ENCODE measurements at places on chromosomes 4 and X.

GRCh38 chr4:23423540-23423939, 466.3 kb downstream of the PPARGC1A start:
- no peak for DNase-seq

DNA sequence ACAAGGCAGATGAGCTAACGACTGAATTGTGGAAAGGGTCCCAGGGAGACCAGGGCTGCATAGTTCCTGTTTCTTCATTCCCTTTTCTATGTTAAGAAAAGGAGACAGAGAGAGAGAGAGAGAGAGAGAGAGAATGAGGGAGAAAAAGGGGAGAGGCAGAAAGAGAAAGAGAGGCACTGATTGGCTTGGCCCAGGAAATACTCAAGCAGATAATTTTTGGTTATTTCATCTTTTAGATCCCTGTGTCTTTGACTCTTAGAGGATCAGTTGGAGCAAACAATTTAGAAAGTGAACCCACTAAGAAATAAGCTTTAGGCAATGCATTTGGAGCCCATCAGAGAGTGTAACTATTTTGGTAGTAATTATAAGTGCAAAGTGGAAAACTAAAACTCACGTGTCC, 103.4 kb downstream of the CEP44 start:
- no peak for DNase-seq

DNA sequence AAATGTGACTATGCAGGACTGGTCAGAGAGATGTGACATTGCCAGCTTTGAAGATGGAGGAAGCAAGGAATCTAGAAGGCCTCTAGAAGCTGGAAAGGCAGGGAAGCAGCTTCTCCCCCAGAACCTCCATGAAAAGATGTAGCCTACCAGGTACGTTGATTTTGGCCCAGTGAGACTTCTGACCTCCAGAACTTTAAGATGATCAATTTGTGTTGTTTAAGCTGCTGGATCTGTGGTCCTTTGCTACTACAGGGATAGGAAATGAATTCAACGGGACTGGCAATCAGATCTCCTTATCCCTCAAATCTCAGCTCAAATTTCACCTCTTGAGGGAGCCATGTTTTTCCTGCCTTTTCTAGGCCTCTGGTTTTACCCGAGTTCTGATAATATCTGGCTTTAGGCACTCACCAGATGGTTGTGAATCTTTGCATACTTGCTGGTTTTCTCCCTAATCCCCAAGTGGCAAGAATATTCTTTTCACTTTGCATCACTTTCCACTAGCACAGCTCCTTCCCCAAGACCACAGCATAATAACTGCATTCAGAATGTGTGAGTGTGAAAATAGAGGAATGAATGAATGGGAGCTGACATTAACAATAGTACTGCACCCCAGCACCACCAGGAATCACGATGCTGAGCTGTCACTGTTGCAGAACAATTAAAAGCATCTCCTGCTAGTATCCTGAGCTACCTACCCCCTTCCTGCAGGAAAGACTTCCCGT, 25.5 kb upstream of the TMSB4X start:
- peak; percentile 86 for DNase-seq

DNA sequence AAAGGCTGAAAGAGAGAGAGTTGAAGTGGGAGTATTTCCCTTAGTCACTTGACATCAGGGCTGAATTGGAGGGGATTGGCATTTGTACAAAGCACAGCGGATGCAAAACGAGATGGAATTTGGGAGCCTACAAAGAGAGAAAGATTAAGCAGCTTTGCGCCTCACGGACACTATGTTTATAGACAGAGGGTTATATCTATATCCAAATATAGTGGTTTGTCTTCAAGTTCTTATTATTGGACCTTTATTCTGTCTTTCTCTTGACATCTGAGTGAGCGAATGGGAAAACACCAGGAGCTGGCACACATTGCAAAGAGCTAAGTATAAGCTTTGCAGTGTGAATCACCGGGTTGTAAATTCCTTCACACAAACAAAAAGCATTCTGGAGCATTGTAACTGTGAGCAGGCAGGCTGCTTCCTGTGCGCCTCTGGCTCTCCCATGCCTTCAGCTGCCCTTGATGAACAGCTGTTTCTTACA, 500.2 kb downstream of the STIM2 start:
- DNase-seq = peak; percentile 34

GRCh38 chrX:151722241-151722846, 6.5 kb downstream of the FATE1 start:
- peak; percentile 32 for DNase-seq

- no peak for DNase-seq
Observed at GRCh38 chr4:14379183-14379582, 623.1 kb upstream of the CPEB2 start.

DNA sequence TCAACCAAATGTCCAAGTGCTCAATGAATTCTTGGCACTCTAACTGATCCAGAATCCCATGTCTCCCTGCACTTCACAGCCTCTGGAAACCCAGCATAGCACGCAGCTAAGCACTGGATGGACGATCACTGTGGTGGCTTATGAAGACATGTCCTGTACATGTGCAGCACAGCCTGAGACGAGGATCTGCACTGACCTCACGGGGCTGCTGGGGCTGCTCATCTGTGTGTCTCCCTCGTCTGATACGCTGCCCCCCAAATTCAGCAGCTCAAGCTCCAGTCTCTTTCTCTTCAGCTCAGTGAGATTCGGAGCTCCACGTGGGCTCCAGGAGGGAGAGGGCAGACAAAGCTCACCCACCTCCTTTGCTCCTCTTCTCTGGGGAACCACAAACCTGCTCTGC, 126.9 kb downstream of the CPZ start:
- DNase-seq = no peak

- DNase-seq = no peak
Observed at GRCh38 chr4:90542216-90542615, 415.0 kb downstream of the CCSER1 start.

DNA sequence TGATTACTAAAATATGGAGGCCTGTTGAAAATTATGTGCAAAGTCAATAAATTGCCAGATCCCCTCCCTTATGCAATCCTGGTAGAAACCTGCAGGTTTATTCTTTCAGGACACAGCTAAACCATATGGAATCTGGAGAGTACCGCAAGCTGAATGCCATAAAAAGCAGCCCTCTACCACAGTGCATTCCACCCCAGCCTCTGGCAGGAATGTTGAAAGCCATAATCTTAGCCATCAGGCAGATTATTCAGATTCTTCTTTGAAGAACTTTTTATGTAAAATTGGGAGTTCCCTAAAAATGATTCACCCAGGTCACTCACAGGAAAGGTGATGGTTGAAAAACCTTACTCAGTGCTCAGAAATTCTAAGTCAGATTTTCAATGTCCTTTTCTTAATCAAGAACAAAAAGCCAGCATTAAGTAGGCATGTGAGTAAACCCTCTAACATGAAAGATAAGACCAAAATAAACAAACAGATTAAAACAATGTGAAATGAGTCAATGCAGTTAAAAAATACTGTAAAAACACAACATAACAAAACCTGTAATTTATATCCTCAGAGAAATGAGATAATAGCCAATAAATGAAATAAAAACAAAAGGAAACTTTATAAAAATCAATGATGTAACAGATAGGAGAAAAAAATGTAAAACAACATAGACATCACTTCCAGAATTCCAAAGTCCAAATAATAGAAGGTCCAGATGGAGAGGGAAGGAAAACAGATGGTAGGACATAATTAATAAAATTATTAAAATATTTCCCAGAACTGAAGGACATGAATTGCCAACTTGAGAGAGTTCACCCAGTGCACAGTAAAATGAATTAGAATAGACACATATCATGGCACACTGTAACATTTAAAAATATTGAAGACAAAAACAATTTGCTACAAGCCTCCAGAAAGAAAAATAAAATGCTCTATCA, 226.9 kb downstream of the FSTL5 start:
- DNase-seq = peak; percentile 86

GRCh38 chr4:68176500-68176899, 46.8 kb upstream of the TMPRSS11F start:
- DNase-seq = no peak

GRCh38 chr4:13891544-13891939, 264.0 kb upstream of the BOD1L1 start:
- peak; percentile 54 for DNase-seq

GRCh38 chr4:7770224-7771050, 169.2 kb downstream of the AFAP1 start:
- peak; percentile 26 for DNase-seq

DNA sequence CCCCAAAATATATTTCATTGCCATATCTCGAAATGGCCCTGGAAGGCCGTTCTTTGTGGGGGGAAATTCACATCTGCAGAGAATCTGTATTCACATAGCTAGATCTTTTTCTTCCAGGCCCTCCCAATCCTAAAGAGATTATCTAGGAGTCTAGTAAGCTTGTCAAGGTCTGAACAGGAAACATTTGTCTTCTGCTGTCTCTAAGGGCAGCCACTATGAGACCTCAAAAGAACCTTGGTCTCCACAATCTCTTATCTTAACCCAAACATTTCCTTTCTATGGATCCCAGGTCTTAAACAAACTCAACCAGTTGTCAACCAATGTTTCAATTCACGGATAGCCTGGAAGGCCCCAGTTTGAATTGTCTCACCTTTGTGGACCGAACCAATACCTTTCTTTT, 45.0 kb downstream of the CRLF2 start:
- DNase-seq = no peak

DNA sequence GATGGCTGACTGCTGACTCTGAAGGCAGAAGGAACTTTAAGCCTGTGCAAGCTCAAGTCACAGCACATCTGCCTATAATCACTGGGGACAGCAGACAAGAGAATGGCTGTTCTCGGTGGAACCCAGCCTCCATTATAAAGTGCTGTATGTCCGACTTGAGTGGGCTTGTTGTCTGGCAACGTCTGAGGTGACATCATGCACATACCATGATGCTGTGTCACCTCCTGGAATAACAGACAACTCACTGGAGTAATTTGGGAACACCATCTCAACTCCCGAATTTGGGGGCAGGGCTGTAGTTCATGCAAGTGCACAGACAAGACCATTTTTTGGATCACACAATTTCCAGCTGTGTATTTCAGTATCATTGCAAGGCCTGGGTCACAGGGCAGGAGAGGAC, 59.8 kb upstream of the GPM6B start:
- peak; percentile 37 for DNase-seq

DNA sequence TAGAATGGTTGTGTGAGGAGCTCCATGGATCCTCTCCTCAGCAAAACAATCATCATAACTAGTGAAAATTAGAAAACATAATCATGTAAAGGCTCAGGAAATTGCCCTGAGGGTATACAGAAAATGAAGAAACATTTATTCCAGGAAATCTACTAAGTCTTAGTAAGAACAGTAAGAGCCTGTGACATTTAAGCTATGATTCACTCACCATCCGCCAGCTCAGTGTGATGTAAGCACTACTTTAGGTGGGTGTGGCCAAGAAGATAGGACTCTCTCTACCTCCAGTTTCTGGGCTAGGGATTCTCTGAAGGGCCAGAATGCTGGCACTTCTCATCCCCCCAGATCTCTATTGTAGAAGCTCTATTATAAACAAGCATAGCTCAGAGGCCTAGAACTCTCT, 147.5 kb downstream of the DLG3 start:
- DNase-seq = peak; percentile 47

- no peak for DNase-seq
Observed at GRCh38 chr4:166482758-166483157, 609.7 kb downstream of the TLL1 start.

- DNase-seq = no peak
Observed at GRCh38 chr4:6888506-6889071, 21.0 kb upstream of the TBC1D14 start.

DNA sequence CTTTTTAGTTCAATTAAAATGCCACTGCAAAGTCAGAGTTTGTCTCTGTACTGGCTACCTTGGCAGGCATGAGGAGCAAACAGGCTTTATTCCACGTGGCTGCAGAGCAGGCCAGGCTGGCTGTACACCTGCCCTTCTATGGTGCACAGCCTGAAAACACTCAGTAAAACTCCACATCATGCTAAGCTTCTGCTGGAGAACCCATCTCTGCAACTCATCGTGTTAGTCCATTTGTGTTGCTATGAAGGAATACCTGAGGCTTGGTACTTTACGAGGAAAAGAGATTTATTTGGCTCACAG, 214.4 kb downstream of the SCFD2 start:
- DNase-seq = no peak

DNA sequence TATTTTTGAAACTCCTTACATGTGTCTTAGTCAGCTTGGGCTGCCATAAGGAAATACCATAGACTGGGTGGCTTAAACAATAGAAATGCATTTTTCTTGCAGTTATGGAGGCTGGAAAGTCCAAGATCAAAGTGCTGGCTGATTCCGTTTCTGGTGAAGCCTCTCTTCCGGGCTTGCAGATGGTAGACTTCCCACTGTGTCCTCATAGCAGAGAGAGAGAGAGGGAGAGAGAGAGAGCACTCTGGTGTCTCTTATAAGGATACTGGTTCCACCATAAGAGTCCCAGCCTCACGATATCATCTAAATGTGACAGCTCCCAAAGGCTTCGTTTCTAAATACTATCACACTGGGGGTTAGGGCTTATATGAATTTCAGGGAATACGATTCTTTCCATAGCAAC, 39.7 kb downstream of the ENPEP start:
- DNase-seq = no peak

DNA sequence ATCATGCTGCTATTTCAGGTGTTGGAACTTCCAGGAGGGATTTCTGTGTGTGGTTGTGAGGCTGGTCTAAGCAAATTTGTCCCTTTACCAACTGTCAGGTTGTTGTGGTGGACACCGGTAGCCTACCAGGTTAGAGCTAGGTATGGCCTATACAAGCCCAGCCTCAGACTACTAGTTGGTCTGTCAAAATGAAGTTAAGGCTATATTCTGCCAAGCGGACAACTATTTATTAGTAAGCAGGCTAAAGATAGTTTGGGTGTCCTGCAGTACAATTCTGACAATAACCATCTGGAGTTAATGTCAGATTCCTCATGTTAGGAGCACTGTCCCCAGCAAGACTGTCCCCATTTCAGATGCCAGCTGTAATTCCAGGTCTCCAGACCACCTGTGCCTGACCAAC, 13.9 kb upstream of the ENPP6 start:
- no peak for DNase-seq

- DNase-seq = no peak
Observed at GRCh38 chrX:148381603-148382002, 118.8 kb upstream of the AFF2 start.

GRCh38 chr4:141783770-141784169, 147.4 kb downstream of the IL15 start:
- DNase-seq = no peak

GRCh38 chr4:122313006-122313646, 65.7 kb upstream of the ADAD1 start:
- no peak for DNase-seq

GRCh38 chr4:66097218-66097617, 426.9 kb upstream of the EPHA5 start:
- no peak for DNase-seq

DNA sequence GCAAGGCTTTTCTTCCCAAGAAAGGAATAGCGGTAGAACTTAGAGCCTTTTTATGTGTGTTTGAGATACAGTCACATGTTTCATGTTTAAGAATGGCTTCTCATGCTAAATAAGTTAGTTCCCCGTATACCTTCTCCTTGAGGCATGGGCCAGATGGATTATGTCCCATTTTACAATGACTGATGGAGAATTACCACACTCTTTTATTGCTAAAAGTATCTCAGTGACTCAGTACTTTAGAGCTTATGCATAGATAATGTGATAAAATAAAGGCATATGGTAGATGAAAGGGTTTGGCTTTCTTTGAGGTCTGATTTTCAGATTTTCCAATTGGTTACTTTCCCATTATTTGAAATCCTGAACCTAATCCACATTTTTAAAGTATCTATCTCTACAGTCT, 121.8 kb upstream of the BMPR1B start:
- peak; percentile 9 for DNase-seq
